ENCODE measurements at places on chromosomes 5 and 9.
A peak's percentile ranks its signal among the peaks of the same experiment; 100 is the strongest.

GRCh38 chr5:167725741-167726140 is 565.7 kb upstream of the WWC1 start:
- no peak for DNase-seq

- no peak for DNase-seq
Observed at GRCh38 chr9:78685471-78685870, 388.5 kb downstream of the PSAT1 start.

GRCh38 chr5:112127861-112128260 is 291.2 kb downstream of the EPB41L4A start:
- no peak for DNase-seq

DNA sequence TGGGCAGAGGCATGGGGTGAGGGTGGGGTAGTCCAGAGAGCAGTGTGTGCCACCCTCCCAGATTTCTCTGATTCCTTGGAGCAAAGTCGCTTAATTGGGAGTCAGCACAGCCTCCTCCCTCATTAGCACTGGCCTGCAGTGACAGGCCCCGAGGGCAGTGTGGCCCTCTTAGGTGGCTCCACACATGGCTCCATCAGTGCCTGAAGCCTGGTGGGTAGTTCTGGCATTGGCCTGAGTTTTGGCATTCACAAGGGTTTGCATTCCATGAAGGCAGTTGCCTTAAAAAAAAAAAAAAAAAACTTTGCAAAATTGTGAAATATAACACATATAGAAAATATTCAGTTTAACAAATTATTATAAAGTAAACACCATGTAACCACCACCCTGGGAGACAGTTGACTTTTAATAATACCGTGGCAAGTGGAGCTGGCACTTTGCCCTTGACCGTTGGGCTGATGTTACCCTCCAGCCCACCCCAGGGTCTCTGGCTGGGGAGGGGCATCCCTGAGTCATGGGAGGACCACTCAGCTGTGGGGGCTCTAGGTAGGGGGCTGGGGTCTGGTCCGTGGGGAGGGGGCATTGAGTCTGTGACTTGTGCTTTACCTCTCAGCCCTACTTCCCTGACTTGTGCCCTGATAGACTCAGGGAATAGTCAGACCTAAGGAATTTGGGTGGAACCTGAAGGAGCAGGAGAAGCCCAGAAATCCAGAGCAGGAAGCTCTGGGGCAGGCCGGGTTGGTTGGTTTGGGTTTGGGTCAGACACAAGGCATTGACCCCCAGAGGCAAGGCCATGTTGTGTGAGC is 51.3 kb upstream of the PITX1 start:
- no peak for DNase-seq

DNA sequence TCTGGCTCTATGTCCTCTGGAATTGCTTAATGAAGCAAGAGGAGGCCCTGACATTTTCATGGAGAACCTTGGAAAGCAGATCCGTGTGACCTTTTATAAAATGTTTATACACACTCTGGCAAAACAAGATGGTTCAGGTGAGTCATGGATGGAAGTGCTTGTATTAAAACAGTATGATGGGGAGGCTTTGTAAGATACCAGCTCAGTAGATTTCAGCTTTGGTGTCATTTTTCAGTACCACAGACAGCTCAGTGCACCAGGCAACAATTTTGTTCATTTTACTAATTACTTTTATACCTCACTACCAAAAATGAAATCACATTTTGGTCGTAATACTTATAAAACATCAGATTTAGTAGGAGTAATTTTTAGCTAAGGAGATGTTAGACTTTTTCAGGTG is 5.2 kb downstream of the KCNN2 start:
- no peak for DNase-seq

GRCh38 chr5:2658447-2658846 is 93.0 kb downstream of the IRX2 start:
- no peak for DNase-seq

DNA sequence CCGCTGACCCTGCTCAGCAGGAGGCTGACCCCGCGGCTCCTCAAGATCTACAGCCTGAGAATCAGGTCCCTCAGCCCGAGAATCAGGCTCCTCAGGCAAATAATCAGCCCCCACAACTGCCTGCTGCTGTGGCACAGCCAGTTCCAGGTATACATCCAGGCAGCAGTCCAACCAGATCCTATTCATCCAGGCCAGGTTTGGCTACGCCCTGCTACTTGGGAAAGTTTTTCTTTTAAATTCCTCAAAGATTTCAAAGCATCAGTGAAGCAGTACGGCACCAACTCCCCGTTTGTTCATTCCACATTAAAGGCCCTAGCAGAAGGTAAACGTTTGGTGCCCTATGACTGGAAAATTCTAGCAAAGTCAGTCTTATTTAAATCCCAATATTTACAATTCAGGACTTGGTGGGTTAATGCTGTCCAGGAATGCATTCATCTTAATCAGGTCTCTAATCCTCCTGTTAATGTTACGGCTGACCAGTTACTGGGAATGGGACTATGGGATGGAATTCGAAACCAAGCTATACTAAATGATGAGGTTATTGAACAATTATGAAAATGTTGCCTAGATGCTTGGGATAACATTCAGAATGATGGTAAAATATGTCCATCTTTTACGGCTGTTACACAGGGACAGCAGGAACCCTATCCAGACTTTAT is 102.3 kb downstream of the SYK start:
- no peak for DNase-seq

- peak; percentile 90 for DNase-seq
Observed at GRCh38 chr5:6483880-6484382, 35.3 kb downstream of the UBE2QL1 start.

DNA sequence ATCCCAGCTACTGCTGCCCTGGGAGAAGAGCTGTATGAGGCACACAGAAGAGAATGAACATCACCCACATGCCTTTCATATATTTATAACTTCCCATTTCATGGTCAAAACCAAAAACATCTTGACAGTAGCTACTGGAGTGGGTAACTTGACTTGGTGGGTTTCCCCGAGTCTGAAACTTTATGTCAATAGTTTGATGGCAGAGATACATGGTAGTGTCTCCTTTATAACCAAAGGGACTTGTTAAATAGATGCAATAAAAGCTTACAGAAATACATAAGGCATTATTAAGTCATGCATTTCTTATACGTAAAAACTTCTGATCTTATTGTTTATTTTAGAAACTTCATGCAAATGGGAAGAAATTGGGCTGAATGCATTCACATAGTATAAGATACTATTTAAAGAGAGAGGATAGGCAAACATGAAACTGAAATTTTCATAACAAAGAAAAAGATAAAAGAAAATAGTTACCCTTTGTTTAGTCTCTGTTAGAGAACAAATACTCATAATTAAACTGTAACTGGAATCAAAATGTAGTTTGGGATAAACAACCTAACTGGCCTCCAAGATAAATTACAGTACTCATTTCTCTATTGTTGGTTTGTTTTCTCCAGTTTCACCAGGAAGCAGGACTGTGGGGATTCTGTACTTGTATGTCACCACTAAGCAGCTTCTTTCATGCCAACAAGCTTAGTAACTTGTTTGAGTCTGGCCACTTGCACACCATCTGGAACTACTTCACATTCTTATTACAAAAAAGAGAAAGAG is 459.3 kb upstream of the MEF2C start:
- DNase-seq, result peak; percentile 75

- no peak for DNase-seq
Observed at GRCh38 chr9:95552255-95552654, 35.5 kb upstream of the PTCH1 start.

GRCh38 chr5:78569441-78569840 is 79.1 kb downstream of the LHFPL2 start:
- DNase-seq, result no peak

DNA sequence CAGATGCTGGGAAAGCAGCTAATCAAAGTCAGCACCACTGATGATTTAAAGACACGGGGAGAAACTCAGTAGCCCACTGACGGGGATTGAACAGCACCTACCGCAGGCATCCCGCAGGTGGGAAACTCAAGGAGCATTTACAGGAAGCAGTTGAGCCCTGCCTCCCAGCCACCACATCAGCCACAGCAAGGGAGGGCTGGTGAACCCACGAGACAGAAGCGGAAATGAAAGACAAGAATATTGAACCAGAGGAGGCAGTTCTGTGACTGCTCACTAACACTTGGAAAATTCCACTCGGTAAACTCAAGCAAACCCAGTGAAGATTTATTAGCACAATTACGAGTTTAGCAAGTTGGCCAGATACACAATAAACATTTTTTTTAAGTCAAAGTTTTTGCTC is 10.6 kb upstream of the FAM163B start:
- peak; percentile 7 for DNase-seq

DNA sequence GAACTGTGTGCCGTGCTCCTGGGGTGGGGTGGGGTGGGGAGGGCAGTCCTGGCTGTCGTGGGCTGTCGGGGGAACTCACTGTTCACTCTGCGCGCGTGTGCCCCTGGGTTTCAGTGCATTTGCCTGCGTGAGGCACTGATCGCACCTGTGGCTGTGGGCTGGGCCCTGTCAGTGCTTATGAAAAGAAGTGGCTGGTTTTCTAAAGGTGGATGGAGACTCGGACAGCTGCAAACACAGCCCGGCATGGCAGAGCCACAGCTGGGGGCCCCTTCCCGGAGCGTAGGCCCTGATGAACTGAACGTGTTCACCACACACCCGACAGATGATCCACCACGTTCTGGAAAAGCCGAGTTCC is 42.7 kb downstream of the NKD2 start:
- no peak for DNase-seq

GRCh38 chr5:120016717-120017382 is 387.5 kb downstream of the FAM170A start:
- no peak for DNase-seq

DNA sequence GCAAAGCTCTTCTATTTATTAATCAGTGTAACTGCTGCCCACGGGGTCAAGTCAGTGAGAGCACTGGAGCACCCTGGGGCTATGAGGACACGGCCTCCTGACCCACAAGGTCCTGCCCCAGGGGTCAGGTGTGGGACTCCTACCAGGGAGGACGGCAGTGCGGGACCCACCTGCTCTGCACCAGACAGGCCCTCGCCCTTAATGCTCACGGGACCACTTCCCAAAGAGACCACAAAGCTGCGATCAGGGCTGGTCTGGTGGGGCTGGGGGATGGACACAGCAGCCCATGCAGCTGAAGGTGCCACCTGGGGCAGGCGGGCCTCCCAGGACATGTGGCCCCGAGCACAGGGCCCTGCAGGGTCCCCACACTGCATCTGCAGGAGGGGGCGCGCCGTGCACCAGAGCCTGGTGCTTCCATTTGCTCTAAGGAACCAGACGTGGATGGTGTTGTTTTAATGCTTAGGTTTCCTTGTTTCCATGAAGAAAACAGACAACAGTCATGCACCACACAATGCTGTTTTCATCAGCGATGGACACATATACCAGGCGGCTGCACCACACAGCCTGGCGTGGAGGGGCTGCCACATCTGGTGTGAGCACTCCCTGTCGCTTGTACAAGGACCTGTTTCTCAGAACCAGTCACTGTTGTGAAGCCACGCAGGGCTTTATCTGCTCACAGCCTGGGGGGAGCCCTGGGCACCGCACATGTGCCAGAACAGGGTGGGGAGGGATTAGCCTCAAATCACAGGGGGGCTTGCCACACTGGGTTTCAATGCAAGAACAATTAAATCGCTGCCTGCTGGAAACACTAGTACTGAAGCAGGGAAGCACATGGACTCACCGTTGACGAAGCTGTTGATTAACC is 22.6 kb downstream of the CLPTM1L start:
- DNase-seq, result no peak

DNA sequence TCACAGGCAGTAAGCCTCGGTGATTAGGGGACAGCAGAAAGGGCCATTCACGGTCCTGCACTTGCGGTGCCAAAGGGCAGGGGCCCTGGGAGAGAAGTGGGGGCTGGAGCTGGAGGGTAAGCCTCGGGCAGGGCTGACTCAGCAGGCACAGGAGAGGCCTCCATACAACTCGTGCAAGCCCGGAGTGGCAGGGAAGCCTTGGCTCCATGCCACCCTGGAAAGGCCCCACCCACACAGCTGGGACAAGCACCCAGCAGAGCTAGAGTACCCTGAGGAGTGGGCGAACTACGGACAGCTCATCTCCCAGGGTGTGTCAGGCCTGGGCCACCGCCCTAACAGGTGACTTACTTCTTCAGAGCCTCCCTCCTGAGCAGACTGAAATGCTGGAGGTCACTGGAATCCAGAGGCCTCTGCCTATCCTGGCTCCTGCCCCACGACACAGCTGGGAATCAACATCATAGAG is 5.6 kb upstream of the CAMK2A start:
- DNase-seq, result no peak

DNA sequence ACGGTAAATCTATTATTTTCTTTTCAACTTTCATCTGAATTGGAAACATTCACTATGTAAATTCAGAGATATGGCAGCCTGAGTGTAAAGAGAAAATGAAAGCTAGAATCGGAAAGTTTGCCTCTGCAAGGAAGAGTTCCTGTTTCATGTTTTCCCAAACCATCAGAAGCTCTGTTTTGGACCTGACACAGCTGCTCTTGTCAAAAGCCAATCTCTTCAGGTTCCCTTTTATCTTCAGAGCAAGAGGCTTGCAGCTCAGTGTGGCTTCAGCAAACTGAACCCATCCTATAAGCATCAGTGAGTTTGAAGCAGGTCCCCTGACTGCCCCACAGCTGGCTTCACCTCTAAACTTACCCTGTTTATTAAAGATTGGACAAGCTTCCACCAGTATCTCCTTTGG is 1099.7 kb downstream of the DTWD2 start:
- peak; percentile 12 for DNase-seq

DNA sequence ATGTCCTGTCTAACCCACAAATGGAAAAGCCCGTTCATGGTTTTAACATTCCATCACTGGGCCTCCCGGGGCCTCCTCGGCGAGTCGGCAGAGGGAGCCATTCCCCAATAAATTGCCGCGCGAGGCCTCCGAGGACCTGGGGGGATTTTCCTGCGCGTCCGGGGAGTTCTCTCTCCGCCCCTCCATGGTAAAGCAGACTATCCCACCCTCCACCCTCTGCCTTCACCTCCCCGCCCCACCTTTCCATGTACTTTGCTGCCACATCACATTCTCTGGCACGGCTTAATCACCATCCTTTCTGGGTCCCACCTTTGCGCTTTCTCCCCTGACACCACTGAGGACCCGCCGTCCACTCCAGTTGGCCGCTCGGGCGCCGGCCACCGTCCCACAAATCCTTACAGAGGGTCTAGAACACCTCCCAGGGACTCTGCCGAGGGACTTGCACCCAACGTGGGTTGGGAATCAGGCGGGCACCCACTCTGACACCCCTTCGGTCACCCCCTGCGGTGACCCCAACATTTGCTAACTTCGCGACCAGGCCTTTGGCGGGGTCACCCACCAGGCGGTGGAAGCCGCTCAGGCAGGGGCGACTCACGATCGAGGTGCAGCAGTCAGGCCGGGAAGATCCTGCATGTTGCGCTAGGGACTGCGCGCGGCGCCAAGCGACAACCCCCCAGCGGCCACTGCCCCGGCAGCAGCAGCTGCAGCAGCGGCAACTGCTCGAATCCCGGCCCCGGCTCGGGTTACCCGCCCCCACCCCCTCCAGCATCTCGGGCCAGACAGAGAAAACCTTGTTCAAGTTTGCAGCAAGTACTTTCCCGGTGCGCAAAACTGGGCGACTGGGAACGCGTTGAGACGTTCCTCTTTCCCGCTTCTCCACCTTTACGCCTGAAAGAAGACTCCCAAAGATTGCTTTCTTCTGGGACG is at the start of gene MEGF10:
MEGF10 (plus strand) TSS at position 778 of the 927 bp plus-strand sequence. CDS start 40,513 bp downstream, outside the sequence.
- DNase-seq, result no peak

DNA sequence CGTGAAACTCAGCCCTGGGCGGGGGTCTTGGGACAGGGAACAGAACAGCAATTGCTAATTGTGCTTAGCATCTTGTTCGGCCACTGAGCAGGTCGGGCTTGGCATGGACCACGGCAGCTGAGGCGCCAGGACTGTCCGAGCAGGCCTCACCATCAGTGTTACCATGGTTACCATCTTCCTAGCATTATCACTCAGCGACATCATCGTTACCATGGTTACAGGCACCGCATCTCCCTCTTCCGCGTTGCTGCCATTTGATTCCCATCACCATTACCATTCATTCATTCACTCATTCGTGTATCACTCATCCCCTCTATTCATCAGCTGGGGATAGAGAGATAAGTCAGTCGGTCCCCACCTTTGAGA is 81.0 kb upstream of the ZBTB43 start:
- DNase-seq, result no peak
